ENCODE measurements at places on chromosomes 12 and 14.

DNA sequence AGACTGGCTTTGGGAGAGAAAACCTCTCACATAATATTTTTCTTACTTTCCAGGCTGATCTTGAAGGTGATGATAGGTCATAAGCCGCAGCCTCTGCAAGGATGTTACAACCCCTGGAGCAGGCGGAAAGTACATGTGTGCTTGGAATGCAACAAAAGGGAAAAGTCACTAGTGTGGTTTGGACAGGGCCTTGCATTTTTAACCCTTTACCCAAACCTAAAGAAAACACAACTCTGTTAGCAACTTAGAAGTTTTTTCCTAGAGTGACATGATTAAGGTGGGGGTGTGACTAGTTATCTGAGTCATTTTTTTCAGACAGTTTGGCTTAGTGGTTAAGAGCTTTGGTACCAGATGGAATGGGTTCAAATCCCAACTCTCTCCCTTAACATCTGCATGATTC is 97.0 kb downstream of the TMEM30B start:
- peaks cover 3% of the 10 kb centered on the region for H3K27me3 ChIP-seq
- H3K4me1 ChIP-seq: peaks cover 61% of the 10 kb centered on the region
- no peak overlapping the region for H3K4me3 ChIP-seq
- H3K36me3 ChIP-seq: no peaks in the 10 kb centered on the region
- DNase-seq: no peak

- H3K36me3 ChIP-seq: no peaks in the 10 kb centered on the region
- no peak for DNase-seq
- H3K4me3 ChIP-seq: no peak overlapping the region
- H3K27ac ChIP-seq: no peak overlapping the region
- H3K27me3 ChIP-seq: no peaks in the 10 kb centered on the region
Measured at GRCh38 chr14:26959972-26960660, 362.3 kb upstream of the NOVA1 start.

DNA sequence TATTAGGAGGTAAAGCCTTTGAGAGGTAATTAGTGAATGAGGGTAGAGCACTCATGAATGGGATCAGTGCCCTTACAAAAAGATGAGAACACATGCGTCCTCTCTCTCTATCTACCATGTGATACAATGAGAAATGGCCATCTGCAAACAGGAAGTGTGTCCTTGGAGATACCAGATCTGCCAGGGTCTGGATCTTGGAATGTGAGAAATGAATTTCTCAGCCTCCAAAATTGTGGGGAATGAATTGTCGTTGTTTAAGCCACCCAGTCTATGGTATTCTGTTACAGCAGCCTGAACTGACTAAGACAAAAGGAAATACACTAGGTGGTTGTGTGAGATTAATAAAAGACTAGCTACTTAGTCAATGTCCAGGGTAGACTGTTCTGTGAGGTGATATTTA is 366.6 kb downstream of the NELL2 start:
- no peak overlapping the region for H3K4me3 ChIP-seq
- H3K27ac ChIP-seq: no peak overlapping the region
- H3K36me3 ChIP-seq: no peaks in the 10 kb centered on the region

- no peak overlapping the region for H3K4me3 ChIP-seq
- peak overlapping the region; percentile 68 for H3K27ac ChIP-seq
- H3K36me3 ChIP-seq: peaks cover 20% of the 10 kb centered on the region
- no peaks in the 10 kb centered on the region for H3K27me3 ChIP-seq
Measured at GRCh38 chr12:93247313-93247991, 130.3 kb upstream of the NUDT4 start.

- peaks cover 3% of the 10 kb centered on the region for H3K27me3 ChIP-seq
- H3K4me1 ChIP-seq: peaks cover 37% of the 10 kb centered on the region
- H3K4me3 ChIP-seq: peak overlapping the region; percentile 87
- H3K27ac ChIP-seq: peak overlapping the region; percentile 91
- H3K36me3 ChIP-seq: no peaks in the 10 kb centered on the region
- no peak for DNase-seq
Measured at GRCh38 chr12:96401076-96401871, 1.0 kb upstream of the CDK17 start.

DNA sequence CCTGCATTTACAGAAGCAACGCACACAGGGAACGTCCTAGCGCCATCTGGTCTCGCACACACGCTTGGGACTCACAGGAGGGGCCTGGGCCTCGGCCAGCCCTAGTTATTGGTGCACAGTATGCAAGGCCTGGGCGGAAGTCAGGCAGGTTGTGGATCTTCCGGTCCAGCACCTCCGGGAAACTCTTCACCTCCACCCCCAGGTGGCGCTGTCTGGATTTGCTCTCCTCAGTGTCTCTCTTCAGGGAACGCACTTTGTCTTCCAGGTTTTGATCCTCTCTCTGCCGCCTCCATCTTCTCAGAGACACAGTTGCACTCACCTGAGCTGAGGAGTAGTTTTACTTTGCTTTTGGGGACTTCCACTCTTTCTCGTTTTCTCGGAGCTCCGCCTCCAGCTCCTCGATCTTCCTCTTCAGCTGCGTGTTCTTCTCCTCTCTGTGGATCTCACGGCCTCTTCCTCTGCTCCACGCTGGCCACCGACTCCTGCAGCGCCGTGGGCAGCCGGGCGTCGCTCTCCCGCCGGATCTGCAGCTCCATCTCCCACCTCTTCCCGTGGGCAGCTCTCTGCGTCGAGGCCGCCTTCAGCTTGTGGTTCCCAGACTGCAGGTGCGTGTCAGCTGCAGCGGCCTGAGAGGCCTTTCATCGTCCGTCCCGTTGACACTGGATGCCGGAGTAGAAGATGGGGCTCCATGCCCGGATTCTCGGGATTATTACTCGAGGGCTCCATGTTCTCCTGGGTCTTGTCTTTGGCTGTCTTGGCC is 933.8 kb downstream of the TMEM121 start:
- DNase-seq: no peak
- no peak overlapping the region for H3K4me3 ChIP-seq
- H3K27ac ChIP-seq: no peak overlapping the region
- no peaks in the 10 kb centered on the region for H3K36me3 ChIP-seq
- H3K27me3 ChIP-seq: no peaks in the 10 kb centered on the region

DNA sequence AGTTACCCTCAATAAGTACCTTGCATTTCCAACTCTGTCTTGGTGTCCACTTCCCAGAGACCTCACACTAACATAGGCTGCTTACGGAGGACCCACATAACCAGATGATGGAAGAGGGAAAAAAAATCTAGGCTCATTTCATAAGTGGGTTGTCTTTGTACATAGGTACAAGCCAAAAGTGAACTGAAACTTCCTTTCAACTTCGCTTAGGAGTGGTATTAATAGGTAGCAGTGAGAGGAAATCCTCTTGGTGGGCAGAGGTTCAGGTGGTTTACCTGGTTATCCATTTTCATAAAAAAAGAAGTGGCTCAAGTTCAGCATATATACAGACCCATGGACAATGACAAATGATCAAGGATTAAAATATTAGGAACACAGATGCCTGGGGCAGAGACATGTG is 35.8 kb upstream of the RNU6-7 start:
- H3K4me3 ChIP-seq: no peak overlapping the region
- peaks cover 2% of the 10 kb centered on the region for H3K36me3 ChIP-seq
- H3K27me3 ChIP-seq: peaks cover 7% of the 10 kb centered on the region
- H3K27ac ChIP-seq: no peak overlapping the region

GRCh38 chr12:131499864-131500190 is 211.1 kb upstream of the SFSWAP start:
- peaks cover 25% of the 10 kb centered on the region for H3K27me3 ChIP-seq
- no peak for DNase-seq
- no peak overlapping the region for H3K27ac ChIP-seq

- no peaks in the 10 kb centered on the region for H3K36me3 ChIP-seq
- no peaks in the 10 kb centered on the region for H3K4me1 ChIP-seq
- no peak overlapping the region for H3K4me3 ChIP-seq
Measured at GRCh38 chr12:39095636-39096330, 190.4 kb upstream of the CPNE8 start.

- H3K36me3 ChIP-seq: no peaks in the 10 kb centered on the region
- no peak overlapping the region for H3K4me3 ChIP-seq
- H3K27ac ChIP-seq: no peak overlapping the region
- no peak for DNase-seq
- peaks cover 57% of the 10 kb centered on the region for H3K4me1 ChIP-seq
Measured at GRCh38 chr14:24804552-24805212, 170.7 kb upstream of the GZMB start.

- no peak overlapping the region for H3K4me3 ChIP-seq
- no peak for DNase-seq
Measured at GRCh38 chr12:124692443-124692842, 125.0 kb upstream of the NCOR2 start.

- no peak for DNase-seq
- no peak overlapping the region for H3K4me3 ChIP-seq
- no peaks in the 10 kb centered on the region for H3K27me3 ChIP-seq
- peaks cover 45% of the 10 kb centered on the region for H3K36me3 ChIP-seq
Measured at GRCh38 chr14:68147303-68147702, 327.7 kb downstream of the RAD51B start.

GRCh38 chr14:93737634-93738033 is 50.7 kb downstream of the PRIMA1 start:
- no peak for DNase-seq
- peaks cover 9% of the 10 kb centered on the region for H3K27me3 ChIP-seq
- no peaks in the 10 kb centered on the region for H3K36me3 ChIP-seq
- peaks cover 37% of the 10 kb centered on the region for H3K4me1 ChIP-seq
- no peak overlapping the region for H3K4me3 ChIP-seq

- no peak overlapping the region for H3K27ac ChIP-seq
- H3K36me3 ChIP-seq: peaks cover 24% of the 10 kb centered on the region
- peaks cover 40% of the 10 kb centered on the region for H3K4me1 ChIP-seq
Measured at GRCh38 chr12:47964106-47964728, 821 bp downstream of the TMEM106C start.

- peak; percentile 40 for DNase-seq
- peaks cover 77% of the 10 kb centered on the region for H3K36me3 ChIP-seq
- H3K27me3 ChIP-seq: no peaks in the 10 kb centered on the region
- H3K4me3 ChIP-seq: no peak overlapping the region
- H3K27ac ChIP-seq: peak overlapping the region; percentile 55
- peaks cover 7% of the 10 kb centered on the region for H3K4me1 ChIP-seq
Measured at GRCh38 chr12:108531929-108532848, 17.1 kb downstream of the FICD start.

- H3K4me1 ChIP-seq: peaks cover 28% of the 10 kb centered on the region
- H3K27me3 ChIP-seq: peaks cover 3% of the 10 kb centered on the region
- peaks cover 33% of the 10 kb centered on the region for H3K36me3 ChIP-seq
- no peak overlapping the region for H3K4me3 ChIP-seq
Measured at GRCh38 chr12:124045671-124046455, 72.8 kb downstream of the ZNF664 start.

DNA sequence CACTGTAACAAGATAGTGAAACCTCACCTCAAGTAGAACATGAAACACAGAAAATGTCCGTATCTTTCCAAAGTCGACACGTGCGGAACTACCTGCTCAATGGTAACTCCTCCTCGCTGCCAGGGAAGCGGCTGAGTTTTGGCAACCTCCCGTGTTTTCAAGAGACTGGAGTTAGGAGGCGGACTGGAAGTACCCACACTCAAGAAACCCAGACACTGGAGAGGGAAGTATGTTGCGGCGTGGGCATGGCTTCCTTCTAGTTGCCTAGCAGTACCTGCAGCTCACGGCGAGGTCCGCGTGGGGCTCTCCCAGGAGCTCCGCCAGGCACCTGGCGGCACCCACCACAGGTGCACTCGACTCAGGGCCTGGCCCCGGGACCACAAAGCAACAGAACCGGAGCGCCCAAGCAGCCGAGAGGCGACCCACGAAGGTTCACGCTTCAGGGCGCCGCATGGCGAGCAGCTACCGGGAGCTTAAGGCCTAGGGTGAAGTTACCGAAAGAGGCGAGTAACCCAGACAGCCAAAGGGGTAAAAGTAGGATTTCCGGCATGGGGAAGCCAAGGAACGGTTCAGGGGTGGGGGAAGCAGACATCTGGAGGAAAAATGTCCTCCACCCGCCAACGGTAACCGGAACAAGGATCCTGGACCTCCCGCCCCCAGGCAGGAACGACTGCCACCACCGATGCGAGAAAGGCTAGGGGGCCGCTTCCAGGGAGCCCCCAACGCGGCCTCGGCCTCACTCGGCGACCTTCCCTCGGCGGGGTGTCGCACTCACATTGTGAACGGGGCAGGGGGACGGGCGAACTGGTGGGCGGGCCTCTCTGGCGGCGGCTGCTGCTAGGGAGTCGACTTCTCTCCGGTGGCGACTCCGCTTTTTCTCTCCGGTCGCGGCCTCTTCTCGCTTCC is 608 bp downstream of the PTGES3 start:
- H3K27me3 ChIP-seq: no peaks in the 10 kb centered on the region
- peak overlapping the region; percentile 98 for H3K4me3 ChIP-seq
- peaks cover 29% of the 10 kb centered on the region for H3K36me3 ChIP-seq
- peak; percentile 40 for DNase-seq

DNA sequence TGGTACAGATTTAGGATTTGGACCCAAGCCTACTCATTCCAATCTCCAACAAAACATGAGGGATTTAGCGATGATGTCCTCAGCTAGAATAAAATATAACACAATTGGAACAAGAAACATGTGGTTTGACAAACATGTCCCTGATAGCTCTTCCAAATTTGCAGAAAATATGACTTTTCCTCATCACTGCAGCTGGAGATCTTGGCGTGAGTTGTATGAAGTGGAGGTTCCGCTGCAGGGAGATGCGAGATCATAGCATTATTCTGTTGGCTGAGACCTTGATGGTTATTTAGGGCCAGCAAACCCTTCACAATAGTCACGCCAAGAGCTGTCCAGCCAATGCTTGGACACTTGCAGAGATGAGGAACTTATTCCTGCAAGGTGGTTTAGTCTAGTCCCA is 413.4 kb upstream of the TBX3 start:
- no peaks in the 10 kb centered on the region for H3K36me3 ChIP-seq
- H3K27ac ChIP-seq: no peak overlapping the region
- DNase-seq: no peak
- H3K27me3 ChIP-seq: peaks cover 18% of the 10 kb centered on the region
- no peak overlapping the region for H3K4me3 ChIP-seq

DNA sequence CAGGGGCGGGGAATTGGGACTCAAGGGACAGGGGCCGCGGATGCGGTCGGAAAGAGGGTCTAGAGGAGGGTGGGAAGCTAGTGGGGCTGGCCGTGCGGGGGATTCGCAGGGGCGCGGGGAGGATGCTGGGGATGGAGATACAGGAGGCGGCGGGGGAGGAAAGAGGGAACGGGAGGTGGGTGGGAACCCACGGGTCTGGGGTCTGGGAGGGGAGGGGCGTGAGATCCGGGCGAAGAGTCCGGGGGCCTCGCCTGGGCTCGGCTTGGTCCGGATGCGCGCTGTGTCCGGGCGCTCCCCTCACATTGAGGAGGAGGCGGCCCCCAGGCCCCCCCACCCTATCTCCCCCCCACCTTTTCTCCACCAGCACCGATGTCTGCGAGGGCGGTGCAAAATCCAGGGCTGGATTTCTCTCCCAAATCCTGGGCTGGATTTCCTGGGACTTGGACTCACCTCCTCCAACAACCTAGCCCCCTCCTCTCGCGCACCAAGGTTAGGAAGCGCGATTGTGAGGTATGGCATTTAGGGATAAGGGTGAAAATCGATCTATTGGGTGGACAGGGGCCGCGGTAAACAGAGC is at the start of gene AGAP2:
AGAP2 (minus strand) TSS at position 82 of the 577 bp plus-strand sequence. CDS start 496 bp downstream, outside the sequence.
- DNase-seq: peak; percentile 51
- peaks cover 23% of the 10 kb centered on the region for H3K4me1 ChIP-seq
- no peak within 1 kb of the TSS for H3K27ac ChIP-seq
- H3K27me3 ChIP-seq: peaks cover 98% of the 10 kb centered on the region
- peak within 1 kb of the TSS; percentile 79 for H3K4me3 ChIP-seq

GRCh38 chr12:93333054-93333453 is 44.7 kb upstream of the NUDT4 start:
- H3K27me3 ChIP-seq: no peaks in the 10 kb centered on the region
- no peak for DNase-seq
- peaks cover 16% of the 10 kb centered on the region for H3K4me1 ChIP-seq
- no peak overlapping the region for H3K27ac ChIP-seq

All from nephron progenitor cell (in vitro differentiated cells).